ENCODE measurements at places on chromosomes 11 and 22.

GRCh38 chr22:44623771-44624510 lies 78.1 kb upstream of the PRR5 start:
- DNase-seq = no peak

GRCh38 chr11:2586793-2587131 lies 113.0 kb downstream of the KCNQ1OT1 start:
- DNase-seq = no peak

DNA sequence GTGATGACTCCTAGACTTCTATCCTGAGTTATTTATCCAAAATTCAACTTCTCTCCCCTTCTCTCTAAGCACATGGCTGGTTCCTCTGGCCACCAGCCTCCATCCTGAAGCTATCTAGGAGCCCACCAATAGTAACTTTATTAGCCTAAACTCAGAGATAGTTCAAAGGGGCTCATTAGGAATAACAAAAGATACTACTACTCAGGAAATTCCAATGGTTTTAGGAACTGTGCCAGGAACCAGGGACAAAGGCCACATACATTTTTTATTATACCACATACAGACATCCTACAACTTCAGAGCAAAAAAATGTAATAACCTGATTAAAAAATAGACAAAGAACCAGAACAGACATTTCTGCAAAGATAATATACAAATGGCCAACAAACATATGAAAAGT lies 27.9 kb downstream of the SLC25A17 start:
- no peak for DNase-seq

GRCh38 chr22:49084206-49084605 lies 743.5 kb downstream of the BRD1 start:
- no peak for DNase-seq

DNA sequence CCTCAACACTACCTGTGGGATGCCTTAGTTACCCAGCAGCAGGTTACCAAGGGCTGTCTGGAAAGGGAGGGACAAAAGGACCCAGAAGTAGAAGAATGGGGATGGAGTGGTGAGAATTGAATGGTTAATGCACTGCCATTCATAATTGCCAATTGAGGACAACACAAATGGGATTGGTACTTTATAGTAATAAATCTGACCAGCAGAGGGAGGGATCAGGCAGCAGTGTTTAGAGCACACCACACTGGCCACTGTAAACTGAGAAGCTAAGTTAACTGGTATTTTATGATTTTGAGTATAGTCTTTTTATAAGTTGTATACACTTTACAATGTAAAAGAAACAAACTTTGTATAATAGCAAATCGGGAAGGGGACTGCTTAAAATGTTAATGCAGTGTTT lies 10.7 kb downstream of the TBRG1 start:
- DNase-seq = no peak

GRCh38 chr11:23236826-23237555 lies 376.7 kb upstream of the CCDC179 start:
- DNase-seq = no peak

- no peak for DNase-seq
Observed at GRCh38 chr11:35376613-35377012, 42.7 kb downstream of the SLC1A2 start.

DNA sequence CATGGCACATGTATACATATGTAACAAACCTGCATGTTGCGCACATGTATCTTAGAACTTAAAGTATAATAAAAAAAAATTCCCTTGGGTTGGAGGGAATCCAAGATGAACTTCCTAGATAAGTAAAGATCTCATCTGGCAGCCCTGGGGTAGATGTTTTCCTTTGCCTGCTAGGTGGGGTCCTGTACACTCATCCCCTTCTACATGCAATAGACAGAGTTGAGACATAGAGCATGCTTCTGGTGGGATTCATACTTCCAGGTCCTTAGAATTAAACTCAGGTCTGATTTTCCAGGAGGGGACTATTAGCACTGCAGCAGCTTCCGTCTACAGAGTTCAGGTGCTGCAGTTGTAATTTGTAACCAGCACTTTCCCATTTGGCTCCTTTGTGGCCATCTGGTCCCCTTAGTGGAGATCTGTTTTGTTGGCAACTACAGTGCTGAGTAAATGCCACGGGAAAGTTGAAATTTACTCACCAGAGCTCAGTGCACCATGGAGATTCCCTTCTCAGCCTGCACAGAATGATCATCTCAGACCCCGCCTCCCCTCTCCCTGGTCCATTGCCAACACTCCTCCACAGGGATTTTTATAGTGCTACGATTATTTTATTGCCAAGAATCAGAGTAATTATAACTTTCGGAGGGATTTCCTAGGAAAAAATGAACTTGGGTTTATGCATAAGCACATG lies 220.1 kb upstream of the E2F8 start:
- DNase-seq = no peak

DNA sequence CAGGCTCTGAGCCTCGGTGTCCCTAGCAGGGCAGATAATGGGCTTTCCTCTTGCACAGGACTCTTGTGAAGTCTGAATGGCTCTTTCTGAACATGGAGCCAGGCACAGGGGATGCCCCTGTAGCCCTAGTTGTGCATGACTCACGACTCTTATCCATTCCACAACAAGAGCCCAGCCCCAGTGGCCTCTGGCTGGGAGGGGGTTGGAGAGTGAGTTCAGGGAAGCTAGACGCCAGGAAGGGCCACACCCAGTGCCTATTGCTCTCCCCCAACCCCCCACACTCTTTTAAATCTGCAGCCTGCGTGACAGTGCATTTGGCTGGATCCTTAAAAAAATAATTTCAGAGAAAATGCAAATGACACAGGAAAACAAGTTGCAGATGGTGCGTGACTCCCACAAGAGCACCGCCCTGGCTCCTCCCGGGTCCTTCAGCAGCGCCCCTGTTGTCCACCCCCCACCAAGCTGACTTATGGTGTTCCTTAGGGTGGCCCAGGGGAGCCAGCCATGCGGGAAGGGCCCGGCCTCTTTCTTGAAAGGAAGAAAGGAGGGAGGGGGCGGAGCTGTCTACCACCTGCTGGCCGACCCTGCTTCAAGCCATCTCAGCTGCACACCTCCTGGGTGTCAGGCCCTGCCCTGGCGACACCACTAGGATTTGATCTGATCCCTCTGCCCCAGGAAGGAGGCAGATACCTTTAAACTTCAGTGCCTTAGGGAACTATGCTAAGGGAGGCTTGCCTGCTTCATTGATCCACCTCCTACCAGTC lies 74.7 kb downstream of the MN1 start:
- DNase-seq = no peak

GRCh38 chr11:85472953-85473352 lies 154.2 kb downstream of the DLG2 start:
- no peak for DNase-seq

- DNase-seq = no peak
Observed at GRCh38 chr11:46271407-46271806, 6.1 kb upstream of the CREB3L1 start.

GRCh38 chr22:41524251-41524661 lies 20.0 kb downstream of the POLR3H start:
- no peak for DNase-seq
